Progenitor cell of endocrine pancreas (in vitro differentiated cells): ENCODE measurements at places on chromosomes 1 and 21. TPM values are rescaled to one million over a fixed set of nuclear protein-coding genes. Genes with fewer than 3 reads are reported as not detected.
A peak's percentile ranks its signal among the peaks of the same experiment; 100 is the strongest.

GRCh38 chr21:15208786-15209185, 144.0 kb upstream of the NRIP1 start:
- no peak for DNase-seq

DNA sequence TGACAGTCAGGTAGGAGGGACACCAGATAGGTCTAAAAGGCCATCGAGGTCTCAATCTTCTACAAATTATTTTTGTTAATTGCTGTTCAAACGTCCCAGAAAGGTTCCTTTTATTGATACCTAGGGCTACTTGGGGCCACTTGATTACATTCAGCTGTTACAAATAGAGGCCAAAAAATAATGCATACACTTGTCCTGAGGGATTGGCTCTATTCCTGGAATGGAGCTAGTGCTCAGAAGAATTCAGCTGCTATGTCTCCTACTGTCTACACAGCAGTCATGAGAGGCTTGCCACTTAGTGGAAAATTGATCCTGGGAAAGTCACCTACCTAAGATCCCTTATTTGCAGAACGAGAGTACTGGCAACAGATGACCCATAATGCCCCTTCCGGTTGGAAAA, 498.3 kb downstream of the ADGRL2 start:
- no peak for DNase-seq

GRCh38 chr1:22972760-22973159, at the start of gene LACTBL1:
TSS of gene LACTBL1 (minus strand) at chr1:22972866. CDS start at chr1:22972316, 550 bp downstream.
- no peak for DNase-seq

DNA sequence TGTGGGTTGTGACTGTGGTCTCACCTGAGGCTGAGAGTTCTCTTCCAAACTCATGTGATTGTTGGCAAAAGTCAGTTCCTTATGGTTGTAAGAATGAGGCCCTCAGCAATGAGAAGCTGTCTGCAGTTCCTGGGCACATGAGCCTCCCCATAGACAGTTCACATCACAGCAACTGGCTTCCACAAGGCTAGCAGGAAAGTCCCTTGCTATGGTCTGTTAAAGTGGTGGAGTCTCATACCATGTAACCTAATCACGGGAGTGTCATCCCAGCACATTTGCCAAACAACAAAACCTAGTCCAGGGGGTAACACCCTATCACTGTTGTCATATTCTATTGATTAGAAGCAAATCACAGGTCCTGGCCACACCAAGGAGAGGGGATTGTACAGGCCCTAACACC, 163.8 kb downstream of the BACH1 start:
- no peak for DNase-seq

GRCh38 chr1:5814046-5814619, 178.1 kb downstream of the NPHP4 start:
- no peak for DNase-seq

GRCh38 chr1:8077602-8078001, 51.5 kb upstream of the ERRFI1 start:
- DNase-seq: no peak

DNA sequence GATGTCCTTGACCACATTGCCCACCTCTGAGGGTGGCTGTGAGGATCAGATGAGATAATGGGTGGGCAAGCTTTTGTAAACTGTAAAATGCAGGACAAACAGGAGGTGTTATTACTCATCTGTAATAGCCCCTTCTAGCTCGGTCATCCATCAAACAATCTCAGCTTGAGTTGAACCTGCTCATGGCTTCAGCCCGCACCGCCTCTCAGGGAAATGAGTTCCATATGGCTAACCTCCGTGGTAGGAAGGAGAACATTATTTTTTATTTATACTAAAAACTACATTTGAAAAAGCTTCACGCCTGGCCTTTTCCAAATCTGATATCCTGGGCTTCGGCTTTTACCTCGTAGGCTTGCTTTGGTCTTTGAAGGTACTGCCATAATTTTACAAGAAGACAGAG, 116.2 kb upstream of the USP24 start:
- no peak for DNase-seq

HLX gene
- total RNA-seq: 0.48 and 0.53 TPM in 2 replicates

DNA sequence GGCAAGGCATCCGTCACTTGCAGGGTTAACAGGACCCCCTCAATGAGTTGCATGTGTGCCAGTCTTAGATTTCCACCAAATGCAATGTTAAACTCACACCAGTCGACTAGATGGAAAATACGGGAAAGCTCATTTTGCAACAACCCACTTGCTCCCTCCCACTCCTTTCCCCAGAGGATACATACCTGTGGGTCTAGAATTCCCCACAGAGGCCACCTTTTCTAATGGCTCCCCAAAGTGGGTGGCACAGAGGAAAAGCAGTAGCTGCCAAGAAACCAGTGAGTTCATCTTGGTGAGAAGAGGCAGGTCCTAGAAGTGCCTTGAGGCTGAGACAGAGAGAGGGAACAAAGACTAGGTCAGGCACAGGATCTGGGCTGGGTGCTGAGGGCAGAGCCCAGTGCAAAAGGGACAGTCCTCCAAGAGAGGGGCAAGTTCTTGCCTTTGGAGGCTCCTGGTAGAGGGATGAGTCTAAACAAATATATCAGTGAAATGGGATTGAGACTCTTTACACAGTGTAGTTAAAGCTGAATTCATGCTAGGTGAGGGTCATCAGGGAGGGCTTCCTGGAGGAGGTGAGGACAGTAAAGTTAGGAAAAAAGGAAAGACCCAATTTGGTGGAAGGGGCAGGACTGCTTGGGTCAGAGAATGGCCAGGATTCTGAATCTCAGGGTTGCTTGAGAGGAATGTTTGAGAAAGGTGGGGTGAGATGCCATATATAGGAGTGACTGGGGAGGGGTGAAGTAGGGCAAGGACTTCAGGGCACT, 3.5 kb downstream of the KISS1 start:
- no peak for DNase-seq

RAB25 gene
- total RNA-seq: 93.8 and 99.1 TPM in 2 replicates

TEX38 gene
- total RNA-seq: 0.31 and 0.38 TPM in 2 replicates

GRCh38 chr1:2210084-2210653, 15.6 kb upstream of the FAAP20 start:
- DNase-seq: no peak

DNA sequence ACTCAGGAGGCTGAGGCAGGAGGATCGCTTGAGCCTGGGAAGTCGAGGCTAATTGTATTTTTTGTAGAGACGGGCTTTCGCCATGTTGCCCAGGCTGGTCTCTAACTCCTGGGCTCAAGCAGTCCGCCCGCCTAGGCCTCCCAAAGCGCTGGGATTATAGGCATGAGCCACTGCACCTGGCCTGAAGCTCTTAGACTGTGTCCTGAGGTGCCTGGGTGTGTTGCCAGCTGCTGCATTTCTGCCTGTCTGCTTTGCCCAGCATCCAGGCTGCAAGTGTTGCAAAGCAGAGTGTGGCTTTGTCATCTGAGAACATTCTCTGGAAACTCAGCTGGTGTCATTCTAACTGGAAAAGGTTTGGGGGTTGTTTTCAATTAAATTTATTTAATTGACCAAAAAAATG, 105.0 kb downstream of the HUNK start:
- DNase-seq: no peak

GRCh38 chr1:94438692-94439276, 20.6 kb downstream of the ABCD3 start:
- no peak for DNase-seq

CFHR1 gene
- total RNA-seq: not detected in 2 replicates

DNA sequence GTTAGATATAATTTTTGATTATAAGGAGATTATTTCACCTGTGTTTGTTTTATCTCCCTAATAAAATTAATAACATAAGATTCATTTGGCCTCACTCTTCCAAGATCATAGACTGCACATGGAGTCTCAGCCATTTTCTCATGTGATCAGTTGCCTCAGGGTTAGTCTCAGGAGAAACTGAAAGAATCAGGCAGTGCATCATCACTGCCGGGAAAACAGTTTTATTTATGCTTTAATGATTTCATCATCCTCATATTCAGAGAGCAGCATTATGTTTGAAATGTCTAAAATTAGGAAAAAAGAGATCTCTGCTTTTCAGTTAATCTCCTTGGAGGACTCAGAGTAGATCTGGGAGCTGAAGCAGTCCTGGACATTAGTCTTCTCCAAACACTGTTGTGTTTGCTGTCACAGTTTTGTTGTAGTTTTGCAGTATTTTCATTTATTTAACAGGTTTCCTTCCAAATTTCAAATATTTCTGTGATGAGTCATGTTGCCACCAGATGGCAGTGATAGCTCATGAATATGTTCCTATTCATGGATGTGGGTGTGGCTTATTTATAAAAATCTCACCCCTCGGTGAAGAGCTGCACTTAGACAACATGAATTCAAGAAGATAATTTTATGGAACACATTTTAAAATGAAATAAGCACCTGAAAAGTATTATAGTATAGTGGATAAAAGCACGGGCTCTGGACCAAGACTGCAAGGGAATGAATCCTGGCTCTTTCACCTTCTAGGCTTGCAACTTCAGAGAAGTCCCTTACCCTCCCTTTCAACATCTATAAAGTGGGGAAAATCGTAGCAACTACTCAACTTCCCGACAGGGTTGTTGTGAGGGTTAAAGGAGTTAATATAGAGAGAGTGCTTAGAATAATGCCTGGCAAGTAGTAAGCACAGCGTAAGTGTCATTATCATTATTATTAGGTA, 31.2 kb downstream of the CHD1L start:
- no peak for DNase-seq

GRCh38 chr21:34092262-34092921, 19.0 kb downstream of the MRPS6 start:
- DNase-seq: no peak

DNA sequence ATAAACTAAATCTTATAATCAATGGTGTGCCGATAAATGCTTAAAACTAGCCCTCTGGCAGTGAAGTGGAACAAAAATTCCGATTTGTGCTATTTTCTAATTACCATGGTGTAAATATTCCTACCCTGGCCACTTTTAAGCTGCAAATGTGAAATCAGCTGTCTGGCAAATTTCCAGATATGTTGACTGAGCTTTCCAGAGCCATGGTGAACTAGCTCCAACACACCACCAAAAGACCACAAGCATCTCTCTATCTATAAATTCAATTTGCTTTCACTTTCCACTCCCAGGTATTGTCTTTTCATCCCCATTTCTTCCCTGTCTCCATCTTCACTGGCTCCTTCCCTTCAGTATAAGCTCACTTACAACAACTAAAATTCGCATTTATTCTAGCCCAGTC, 152.3 kb upstream of the RGS18 start:
- DNase-seq: no peak

DNA sequence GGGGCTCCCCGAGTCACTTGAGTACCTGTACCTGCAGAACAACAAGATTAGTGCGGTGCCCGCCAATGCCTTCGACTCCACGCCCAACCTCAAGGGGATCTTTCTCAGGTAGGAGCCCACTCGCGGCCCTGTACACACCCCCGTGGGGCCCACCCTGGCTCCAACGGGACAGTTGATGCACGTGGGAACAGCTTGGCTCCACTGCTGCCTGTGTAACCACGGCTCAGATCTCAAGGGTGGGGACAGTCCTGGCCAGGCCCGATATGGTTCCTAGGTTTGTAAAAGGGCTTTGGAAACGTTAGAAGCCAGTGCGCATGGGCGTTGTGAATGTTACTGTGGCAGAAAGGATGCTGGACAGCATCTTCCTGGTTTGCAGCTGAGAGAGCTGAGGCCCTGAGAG, 18.8 kb downstream of the PODN start:
- DNase-seq: no peak

DNA sequence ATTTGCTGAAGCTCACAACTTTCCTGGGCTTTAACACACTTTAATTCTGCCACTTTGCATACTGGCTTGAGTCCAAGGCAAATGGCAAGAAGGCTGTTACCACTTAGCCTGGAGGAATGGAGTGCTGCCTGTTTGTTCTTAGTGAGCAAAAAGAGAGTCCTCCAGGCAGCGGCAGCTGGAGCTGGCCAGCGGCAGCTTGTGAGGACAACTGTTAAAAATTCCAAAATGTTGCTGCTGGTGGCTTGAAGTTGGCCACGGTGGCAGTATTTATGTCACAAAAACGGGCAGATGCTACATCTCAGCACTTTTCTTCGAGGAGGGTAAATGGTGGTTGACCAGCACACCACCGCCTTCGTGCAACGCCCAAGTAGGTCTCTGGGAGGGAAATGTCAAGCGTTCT, 27.3 kb downstream of the STPG1 start:
- DNase-seq: no peak

DNA sequence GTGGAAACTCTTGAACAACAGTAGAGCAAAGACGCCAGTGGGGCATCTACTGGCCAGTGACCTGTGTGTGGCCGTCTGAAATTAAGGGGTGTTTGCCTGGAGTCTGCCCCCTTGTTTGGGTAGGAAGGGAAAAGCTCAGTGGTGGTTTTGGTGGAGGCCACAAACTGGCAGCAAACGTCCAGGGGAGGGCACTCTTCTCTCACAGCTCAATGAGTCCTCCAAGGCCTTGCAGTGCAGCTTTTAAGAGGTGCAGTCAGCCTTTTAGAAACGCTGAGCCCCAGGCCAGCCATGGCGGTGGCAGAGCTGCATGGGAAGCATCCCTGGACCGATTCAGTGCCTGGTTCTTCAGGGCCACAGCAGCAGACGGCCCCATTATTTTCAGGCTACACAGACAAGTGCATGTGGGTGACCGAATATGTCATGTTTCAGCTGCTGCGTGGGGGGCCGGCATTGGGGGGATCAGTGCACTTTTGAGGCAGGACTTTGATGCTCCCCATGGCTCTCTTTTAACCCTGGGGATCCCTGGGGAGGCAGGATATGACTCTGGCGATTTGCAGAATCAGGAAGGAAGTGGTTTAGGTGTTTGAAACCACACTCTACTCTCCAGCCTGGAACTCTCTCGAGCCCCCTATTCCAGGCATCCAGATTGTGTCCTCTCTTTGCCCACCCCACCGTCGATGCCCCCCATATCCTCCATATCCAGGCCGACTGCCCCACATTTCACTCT, 414.0 kb downstream of the PRDM2 start:
- DNase-seq: peak; percentile 21

RAB42 gene
- 0.65 and 2.1 TPM in 2 replicates for total RNA-seq

DNA sequence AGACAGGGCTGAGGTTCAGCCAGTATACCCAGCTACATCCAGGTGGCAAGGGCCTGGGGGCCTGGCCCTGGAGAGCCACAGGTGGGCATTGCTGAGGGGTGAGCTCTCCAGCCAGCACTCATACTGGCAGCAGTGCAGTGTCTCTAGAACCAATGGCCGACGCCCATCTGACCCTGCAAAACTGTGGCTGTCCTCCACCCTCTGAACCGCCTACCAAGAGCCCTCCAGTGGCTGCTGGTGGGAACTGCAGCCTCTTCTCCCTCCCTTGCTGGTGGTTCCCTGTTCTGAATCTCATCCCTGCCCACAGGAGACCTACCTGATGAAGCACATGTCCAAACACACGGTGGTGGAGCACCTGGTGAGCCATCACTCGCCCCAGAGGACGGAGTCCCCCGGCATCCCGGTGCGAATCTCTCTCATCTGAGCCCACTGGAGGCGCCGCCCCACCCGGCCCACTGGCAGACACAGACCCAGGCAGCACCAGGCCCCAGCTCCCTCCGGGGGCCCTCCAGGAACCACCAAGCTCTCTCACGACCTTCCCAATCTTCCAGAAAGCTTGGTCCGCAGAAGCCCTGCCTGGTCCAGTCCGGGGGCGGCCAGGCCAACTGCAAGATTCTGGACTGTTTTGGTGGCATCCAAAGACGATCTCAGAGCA, 22.1 kb downstream of the A3GALT2 start:
- peak; percentile 48 for DNase-seq

EDEM3 gene
- total RNA-seq: 36.2 and 37.5 TPM in 2 replicates

FMO3 gene
- total RNA-seq: not detected in 2 replicates

- no peak for DNase-seq
Observed at GRCh38 chr1:205449254-205449749, 6.5 kb downstream of the BLACAT1 start.
